SK-N-SH (cell line): ENCODE measurements at places on chromosomes 13 and 19. TPM values are rescaled to one million over a fixed set of nuclear protein-coding genes. Genes with fewer than 3 reads are reported as not detected.
A peak's percentile ranks its signal among the peaks of the same experiment; 100 is the strongest.

GRCh38 chr19:23070353-23071146 lies 46.3 kb upstream of the ZNF730 start:
- DNase-seq = peak; percentile 73

DNA sequence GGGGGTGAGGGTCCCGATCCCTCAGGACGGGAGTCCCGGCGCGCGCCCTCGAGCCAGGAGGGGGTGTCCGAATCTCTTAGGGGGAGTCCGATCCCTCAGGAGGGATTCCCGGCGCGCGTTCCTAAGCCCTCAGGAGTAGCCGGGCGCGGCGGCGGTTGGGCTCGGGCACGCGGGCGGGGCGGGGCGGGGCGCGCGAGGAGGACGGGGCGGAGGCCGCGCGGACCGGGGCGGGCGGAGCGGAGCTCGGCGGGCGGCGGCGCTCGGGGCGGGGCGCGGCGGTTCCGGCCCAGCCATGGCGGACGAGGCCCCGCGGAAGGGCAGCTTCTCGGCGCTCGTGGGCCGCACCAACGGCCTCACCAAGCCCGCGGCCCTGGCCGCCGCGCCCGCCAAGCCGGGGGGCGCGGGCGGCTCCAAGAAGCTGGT lies at the start of gene CUL4A:
TSS of gene CUL4A (plus strand) at position 278 of the 423 bp plus-strand sequence. CDS start at position 293, 15 bp downstream.
- DNase-seq = peak; percentile 90

GRCh38 chr19:46536391-46536790 lies 40.7 kb upstream of the PNMA8B start:
- no peak for DNase-seq

DNA sequence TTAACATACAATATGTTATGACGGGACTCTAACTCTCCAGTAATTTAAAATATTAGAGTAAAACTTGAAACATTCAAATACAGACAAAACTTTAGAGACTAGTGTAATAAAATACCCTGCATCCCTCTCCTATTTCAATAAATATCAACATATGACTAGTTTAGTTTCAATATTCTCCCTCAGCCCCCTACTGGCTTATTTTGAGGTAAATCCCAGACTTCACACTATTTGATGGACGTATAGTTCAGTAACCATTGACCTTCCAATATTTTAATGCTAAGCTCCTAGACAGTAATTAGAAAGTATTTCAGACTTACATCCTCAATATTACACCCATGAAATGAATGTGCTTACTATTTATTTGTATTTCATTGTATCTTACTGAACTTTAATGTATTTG lies 180.7 kb upstream of the STARD13 start:
- DNase-seq = no peak

DNA sequence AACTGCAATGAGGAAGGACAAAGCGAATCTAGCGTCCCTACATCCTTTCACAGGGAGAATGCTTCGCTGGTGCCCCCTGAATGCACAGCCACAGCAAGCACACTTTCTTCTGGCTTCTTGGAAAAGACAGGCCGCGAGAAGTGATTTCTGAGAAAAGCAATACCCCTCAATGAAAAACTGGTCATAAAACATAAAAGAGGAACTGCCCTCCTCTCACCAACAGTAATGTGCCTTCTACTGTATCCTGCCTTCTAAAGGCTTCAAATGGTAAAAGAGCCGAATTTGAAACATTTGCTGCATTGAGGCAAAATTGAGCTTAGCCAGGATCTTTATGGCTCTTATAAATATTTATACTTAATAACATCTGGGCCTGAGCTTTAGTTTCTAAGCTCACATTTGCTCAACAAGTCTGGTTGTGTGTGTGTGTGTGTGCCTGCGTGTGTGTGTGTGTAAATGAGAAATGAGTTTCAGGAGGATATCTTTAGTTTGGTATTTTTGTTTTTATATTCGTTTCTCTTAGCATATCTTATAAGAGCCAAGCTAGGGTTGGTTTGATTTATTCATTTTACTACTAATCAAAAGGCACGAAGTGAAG lies 246.1 kb upstream of the MAB21L1 start:
- DNase-seq = no peak

The ADGRE3 gene
- polyA plus RNA-seq = not detected in 2 replicates

The ZNF575 gene
- 0.31 and 1.0 TPM in 2 replicates for polyA plus RNA-seq

DNA sequence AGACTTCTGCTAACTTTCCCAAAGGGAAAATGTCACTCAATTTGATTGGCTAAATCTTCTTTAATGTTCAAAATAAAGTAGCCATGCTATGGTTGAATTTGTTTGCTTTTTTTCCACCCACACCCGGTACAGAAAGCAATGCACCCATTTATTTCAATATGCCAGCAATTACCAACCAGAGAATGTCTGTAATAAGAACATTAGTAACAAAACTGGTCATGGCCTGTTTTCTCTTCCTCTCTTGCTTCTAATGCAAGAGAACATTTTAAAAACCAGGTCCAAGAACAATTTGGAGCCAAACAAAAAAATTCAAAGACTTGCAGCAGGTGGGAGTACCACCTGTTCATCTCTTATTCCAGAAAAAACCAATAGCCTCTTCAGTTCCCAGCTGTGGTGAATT lies 1108.8 kb upstream of the PCDH20 start:
- no peak for DNase-seq

DNA sequence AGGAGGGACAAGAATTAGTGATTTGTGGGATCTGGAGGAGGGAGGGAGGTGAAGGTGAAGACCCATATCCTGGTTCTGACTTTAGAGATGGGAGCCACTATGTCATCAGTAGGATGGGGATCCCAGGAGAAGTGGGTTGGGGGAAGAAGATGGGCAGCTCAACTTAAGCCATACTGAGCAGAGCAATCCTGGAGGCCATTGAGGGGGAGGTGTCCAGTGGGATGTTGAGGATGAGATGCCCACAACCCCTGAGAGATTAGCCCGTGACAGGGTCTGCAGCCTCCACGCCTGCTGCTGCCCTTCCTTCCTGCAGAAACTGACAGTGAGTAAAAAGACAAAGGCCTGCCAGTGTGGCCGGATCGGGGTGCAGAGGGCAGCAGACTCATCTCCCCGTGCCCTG lies 11.2 kb upstream of the SIGLEC6 start:
- DNase-seq = no peak

DNA sequence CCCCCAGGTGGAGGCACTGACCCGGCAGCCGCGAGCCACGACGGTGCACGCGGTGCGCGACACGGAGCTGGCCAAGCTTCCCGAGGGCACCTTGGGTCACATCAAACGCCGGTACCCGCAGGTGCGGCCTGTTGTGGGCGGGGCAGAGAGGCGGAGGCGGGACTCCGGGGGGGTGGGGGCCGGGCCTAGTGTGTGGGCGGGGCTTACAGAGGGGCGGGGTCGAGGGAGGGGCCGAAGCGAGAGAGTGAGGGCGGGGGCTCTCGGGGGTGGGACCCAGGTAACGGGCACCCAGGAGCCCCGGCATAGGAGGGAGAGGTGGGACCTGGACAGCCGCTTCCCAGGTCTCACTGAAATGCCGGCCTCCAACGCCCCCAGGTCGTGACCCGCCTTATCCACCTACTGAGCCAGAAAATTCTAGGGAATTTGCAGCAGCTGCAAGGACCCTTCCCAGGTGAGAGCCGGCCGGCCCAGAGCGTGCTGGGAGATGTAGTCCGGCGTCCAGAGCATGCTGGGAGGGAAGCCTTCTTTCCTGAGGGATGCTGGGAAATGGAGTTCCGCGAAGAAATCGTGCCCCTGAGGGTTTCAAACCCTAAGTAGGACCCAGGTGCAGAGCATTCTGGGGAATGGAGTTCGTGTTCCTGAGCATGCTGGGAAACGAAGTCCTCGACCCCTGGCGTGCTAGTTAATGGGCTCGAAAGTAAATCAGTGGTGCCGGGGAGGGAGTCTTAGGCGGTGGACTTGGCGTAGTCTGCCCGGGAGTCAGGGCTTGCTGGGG lies 15.7 kb downstream of the PNPLA6 start:
- peak; percentile 98 for DNase-seq

The COPE gene
- polyA plus RNA-seq = 412 and 450 TPM in 2 replicates

- DNase-seq = peak; percentile 60
Observed at GRCh38 chr19:58562122-58563033, 4.0 kb upstream of the UBE2M start.

DNA sequence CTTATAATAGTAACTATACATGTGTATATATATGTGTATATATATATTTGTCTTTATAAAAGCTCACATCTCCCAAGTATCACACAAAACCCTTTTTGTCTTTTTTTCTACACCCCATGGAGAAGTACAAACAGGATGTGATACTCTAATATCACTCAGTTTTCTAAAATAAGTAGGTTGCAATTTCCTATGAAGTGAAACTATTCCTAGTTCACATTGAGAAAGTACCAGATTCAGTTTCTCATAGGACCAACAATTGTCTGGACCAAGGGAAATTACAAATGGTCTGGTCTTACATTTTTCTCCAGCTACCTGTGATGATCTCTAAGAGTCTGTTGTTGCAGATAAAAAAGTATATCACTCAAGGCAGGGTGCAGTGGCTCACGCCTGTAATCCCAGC lies 17.9 kb upstream of the LILRB1 start:
- DNase-seq = no peak

- peak; percentile 14 for DNase-seq
Observed at GRCh38 chr19:41860419-41861115, 512 bp downstream of the RPS19 start.

GRCh38 chr13:97307118-97307881 lies 85.2 kb downstream of the MBNL2 start:
- DNase-seq = no peak

GRCh38 chr13:73691891-73692290 lies 442.3 kb downstream of the KLF12 start:
- no peak for DNase-seq

GRCh38 chr13:46572752-46573431 lies 19.9 kb downstream of the LRCH1 start:
- no peak for DNase-seq

GRCh38 chr13:93521307-93521706 lies 294.7 kb downstream of the GPC6 start:
- no peak for DNase-seq

DNA sequence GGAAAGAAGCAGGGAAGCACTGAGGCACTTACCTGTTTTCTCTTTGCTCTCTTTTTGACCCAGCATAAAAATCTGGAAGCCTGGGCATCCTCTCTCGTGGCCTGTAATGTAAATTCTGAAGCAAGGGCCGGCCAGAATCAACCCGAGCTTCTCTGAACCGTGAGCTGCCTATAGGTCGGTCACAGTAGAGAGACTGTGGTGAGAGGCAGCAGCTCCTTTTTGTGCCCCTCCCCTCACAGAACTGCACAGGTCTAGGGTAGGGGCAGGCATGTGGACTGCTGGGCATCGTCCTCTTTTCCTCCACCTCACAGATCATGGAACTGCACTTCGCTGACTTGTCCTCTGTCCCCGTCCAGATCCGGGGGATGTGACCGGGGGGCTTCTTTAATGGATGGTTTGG lies 12.5 kb downstream of the FAM124A start:
- DNase-seq = no peak

DNA sequence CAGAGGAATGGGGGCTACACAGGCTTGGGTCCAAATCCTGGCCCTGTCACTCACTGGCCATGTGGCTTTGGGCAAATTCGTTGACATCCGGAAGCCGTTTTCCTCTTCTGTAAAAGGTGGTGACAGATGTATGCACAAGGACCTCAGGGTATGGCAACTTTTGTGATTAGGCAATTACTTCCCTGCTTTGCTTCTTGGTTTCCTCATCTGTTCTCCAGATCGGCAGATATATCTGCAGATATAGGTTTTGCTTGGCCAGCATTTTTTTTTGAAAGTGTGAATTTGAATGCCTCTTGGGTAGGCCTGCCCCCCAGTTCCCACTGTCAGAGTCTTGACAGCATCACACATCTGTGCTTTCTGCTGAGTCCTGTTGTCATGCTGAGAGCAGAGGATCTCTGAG lies 17.7 kb downstream of the TMEM272 start:
- no peak for DNase-seq

GRCh38 chr19:3269916-3270671 lies 45.6 kb downstream of the CELF5 start:
- peak; percentile 93 for DNase-seq

DNA sequence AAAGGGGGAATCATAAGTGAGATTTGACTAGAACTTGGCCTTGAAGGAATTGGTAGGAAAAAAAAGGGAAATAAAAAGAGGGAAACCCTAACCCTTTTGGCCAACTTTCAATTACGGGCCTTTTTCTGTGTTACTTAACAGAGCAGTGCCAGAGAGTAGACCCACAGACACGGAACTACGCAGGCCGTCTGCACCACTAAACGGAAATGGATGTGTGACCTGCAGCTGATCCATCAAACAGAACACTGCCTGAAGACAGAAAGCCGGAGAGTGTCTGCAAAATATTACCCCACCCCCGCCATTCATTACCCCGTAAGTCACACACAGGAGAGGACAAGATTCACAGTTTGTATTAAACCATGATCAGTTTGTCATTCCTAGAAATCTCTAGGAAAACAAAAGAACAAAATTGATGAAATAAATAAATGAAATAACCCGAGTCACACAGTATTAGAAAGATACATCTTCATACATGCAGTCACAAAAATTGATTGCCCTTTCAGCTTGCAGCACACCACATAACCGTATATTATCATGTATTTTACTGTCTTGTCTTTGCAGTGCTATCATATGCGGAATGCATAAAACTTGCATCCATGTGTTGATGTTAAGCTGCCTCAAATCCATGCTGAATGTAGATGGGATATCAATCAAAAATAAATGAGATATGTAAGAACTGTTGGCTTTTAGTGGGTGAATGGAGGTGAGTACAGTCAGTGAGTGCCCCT lies 424.7 kb downstream of the IRS2 start:
- DNase-seq = peak; percentile 61

DNA sequence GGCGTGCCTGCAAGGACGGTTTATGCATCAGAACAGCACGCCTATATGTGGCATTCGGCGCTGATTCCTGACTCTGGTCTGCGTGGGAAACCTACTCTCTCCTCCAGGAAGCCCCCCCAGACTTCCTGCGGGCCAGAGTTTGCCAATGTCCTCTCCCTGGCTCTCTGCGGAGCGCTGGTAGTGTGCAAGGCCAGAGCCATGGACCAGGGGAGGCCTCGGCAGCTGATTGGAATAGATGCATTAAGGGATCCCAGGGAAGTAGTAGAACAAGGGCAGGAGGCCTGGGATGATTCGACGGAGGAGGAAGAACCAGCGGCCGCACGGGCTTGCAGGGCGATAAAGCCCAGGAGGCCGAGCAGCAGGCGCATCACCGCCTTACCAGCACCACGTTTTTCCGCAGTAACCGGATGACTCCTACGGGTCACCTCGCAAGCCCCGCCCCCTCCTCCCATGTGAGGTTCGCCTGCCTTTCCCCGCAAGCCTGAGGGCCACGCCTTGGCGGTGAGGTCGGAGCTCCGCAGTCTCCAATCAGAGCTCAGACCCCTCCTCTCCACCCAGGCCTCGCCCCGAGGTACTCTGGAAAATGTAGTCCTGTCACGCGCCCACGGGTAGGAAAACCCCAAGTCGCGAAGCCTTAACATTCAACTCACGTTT lies 5.0 kb downstream of the CLEC11A start:
- DNase-seq = peak; percentile 79

GRCh38 chr13:50131920-50132903 lies 117.0 kb downstream of the KCNRG start:
- DNase-seq = no peak
